ENCODE measurements at places on chromosomes 1 and 21. TPM values are rescaled to one million over a fixed set of nuclear protein-coding genes. Genes with fewer than 3 reads are reported as not detected.

- DNase-seq: no peak
Observed at GRCh38 chr1:87474098-87474497, 145.4 kb downstream of the LMO4 start.

- no peak for DNase-seq
Observed at GRCh38 chr1:1208713-1209433, 2.5 kb upstream of the TNFRSF18 start.

GRCh38 chr1:59136541-59137275 lies 160.2 kb upstream of the FGGY start:
- no peak for DNase-seq

- DNase-seq: no peak
Observed at GRCh38 chr1:175877939-175878737, 134.7 kb upstream of the TNR start.

DNA sequence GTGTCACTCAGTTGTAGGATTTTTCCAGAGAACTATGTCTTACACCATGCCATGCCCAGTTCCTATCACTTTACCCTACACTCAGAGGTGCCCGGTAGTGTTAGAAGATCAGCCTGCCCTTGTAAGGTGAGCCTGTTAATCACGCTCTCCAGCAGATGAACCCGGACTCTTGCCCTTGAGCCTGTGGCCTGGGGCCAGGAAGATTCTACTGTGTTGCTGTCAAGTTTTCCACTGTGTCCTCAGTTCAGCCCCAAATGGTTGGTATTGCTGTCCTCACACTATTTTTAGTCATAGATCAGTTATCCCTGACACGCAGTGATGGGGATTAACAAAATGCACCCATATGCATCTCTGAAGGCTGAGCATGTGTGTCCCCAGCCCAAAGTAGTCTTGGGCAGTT lies 105.0 kb upstream of the SPAG17 start:
- DNase-seq: no peak

GRCh38 chr1:40773748-40774265 lies 9.8 kb upstream of the KCNQ4 start:
- DNase-seq: no peak

- no peak for DNase-seq
Observed at GRCh38 chr21:43313221-43313938, 113.6 kb downstream of the SIK1 start.

DNA sequence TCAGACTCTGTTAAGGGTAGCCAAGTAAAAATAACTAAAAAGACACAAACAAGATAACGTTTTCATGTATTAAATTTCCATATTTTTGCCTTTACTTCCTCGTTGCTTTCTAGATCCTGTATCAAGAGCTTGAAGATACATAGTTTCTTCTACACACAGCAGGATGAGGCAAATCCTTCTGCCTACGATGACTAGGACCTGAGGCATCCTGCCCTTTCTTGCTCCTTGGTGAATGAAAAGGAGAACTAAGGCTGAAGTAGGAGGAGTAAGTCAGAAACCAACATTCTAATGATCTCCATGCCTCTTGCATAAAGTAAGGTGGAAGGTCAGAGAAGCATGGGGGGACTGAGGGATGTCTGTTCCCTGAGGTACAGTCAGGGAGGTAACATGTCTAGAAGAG lies 102.6 kb downstream of the GPATCH2 start:
- DNase-seq: no peak

DNA sequence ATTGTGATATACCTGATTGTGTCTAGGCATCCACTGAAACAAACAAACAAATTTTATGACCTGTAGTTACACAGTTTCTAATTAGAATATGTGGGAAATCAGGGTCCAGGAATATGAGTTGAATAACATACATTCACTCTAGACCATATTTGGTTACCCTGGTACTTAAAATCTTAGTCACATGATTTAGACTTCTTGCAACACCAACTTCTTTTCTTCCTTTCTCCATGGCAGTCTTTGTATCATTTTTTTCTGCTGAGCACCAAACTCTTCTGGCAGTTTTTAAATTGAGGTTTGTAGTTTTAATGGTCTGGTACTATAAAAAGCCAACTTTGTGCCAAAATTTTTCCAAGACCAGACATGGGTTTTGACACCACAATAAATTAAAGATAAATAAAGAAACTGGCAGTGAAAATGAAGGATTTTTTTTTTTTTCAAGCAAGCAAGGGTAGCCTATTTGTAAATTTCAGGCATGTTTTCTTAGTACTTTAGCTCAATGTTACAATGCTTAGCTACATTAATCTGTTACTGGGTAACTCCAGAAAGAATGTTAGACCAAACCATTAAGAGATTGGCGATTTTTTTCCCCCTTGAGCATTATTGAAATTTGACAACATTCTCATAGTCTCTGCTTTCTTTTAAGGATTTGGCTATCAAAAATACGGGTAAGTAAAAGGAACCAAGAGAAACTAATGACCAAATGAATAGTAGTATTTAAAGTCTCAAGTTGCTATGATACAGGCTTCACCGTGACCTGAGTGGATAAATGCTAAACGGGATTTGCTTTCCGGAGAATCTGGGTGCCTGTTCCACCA lies 108.5 kb downstream of the NFIA start:
- DNase-seq: no peak

DNA sequence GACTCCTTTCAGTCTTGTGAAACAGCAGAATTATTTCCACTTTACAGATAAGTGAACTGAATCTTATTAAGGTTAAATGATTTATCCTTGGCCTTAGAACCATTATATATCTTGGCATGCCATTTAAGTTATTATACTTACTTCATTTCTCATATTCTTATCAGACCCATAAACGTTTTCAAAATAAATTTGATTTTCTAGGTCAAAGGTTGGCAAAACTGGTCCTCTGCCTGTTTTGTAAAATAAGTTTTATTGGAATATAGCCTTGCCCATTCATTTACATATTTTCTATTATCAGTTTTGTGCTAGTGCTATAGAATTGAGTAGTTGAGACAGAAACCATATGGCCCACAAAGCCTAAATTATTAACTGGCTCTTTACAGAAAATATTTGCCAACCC lies 32.9 kb upstream of the SNRPE start:
- no peak for DNase-seq

APP gene
- 857 TPM for total RNA-seq

ITGB2 gene
- total RNA-seq: 84.5 TPM

CASQ2 gene
- total RNA-seq: 3.9 TPM

GBP5 gene
- total RNA-seq: 4.2 TPM
